Thymus (tissue), 14 donors: ENCODE measurements at places on chromosomes 16 and 17.

DNA sequence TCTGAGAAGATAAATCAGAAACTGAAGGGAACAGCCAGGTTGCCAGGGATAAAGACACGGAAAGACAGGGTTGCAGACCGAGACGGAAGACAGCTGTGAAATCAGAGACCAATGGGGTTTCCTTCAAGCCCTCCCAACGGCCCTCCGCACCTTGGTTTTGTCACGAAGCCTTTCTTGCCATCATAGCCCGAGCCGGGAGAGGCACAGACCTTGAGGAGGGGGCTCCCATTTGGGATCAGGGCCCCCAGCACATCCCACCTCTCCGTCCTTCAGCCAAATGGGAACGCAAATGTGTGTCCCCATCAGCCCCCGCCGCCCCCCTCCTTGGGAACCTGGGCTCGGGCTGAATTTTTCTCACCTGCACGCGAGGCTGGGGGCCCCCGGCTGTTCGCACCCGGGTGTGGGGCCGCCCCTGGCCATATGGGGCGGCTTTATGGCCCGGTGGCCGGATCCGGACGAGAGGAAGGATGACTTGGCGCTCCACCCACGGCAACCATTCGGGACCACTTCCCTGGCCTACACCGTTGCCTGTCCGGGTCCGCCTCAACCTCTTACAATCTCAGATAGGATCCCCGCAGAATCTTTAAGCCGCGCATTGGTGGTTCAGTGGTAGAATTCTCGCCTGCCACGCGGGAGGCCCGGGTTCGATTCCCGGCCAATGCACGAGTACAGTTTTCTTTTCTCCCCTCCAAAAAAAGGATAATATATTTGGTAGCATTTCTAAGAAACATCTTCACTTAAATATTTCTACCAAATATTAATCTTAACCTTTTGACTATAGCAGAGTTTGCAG, 1.4 kb upstream of the HES7 start:
- DNase-seq: peak; percentile 90

GRCh38 chr16:14249291-14250032, 178.3 kb downstream of the MRTFB start:
- DNase-seq: peak; percentile 68

DNA sequence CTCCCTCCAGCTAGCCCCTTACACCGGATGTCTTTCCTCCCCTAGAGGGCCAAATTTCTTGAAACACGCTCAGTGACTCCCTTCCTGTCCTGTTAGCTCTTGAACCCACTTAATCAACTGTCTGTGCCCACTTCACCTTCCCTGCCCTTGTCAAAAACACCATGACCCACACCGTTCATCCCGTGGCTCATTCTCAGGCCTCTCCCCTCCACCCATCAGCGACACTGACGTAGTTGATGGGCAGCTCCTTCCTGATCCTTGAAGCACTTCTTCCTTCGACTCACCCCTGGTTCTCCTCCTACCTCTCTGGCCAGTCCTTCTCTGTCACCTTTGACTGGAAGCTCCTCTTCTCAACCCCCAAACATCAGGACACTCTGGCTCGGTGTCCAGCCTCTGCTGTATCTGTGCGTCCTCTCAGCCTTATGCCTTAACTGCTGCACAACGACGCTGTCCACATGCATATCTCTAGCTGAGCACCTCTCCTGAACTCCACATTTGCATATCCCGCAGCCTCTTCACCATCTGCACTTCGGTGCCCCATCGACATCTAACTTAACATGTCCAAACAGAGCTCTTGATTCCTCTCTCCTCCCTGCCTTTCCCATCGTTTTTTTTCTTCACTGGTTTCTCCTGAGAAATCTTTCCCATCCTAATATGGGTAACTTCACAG, 39.3 kb upstream of the CCDC182 start:
- DNase-seq: no peak

DNA sequence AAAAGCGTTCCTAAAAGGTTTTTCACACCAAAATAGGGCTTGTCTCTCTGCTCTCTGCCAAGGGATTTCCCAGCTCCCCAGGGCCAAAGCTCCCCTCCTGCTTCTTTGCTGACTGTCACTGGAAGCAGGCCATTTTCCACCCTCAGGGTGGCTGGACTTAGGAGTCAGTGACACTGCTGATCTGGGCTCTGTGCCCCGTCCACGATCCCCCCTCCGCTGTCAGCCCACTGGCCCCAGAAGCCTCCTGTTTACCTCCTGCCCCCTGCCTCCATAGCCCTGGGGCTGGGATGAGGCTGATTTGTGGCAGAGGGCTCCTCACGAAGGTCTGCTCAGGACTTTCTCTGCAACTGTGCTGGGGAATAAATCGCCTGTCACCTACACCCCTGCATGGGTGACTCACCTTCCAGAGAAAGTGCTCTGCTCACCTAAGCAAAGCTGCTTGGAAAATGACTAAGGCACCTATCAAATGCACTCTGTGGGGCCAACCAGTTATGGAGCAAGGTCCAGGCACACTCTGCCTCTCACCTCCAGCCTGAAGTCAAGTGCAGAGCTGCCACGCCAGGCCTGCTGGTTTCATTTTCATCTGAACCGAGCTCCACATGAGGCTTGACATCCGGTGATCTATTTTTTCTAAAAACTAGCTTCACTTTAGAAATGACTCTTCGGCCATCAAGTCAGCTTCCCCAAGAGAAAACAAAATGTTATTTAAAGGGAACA, 4.9 kb downstream of the MAP3K14 start:
- DNase-seq: peak; percentile 38

GRCh38 chr17:37338847-37339246, 36.9 kb upstream of the C17orf78 start:
- DNase-seq: no peak

DNA sequence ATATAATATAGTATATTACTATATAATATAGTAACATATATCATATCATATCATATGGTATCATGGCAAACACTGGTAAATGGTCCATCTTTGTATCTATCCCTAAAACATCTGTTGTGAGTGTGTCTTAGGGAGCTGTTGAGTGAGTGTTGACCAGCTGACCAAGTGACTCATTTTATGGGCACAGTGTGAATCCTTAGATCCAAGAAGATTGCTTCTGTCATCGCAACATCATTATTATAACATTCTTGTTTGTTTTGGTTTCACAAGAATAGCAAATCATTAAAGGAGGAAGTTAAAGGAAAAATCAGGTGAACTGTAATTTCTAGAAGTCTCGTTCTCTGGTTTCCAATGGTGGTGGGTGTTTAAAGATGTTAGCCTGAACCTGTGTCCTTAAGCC, 11.7 kb upstream of the MAF start:
- DNase-seq: no peak

DNA sequence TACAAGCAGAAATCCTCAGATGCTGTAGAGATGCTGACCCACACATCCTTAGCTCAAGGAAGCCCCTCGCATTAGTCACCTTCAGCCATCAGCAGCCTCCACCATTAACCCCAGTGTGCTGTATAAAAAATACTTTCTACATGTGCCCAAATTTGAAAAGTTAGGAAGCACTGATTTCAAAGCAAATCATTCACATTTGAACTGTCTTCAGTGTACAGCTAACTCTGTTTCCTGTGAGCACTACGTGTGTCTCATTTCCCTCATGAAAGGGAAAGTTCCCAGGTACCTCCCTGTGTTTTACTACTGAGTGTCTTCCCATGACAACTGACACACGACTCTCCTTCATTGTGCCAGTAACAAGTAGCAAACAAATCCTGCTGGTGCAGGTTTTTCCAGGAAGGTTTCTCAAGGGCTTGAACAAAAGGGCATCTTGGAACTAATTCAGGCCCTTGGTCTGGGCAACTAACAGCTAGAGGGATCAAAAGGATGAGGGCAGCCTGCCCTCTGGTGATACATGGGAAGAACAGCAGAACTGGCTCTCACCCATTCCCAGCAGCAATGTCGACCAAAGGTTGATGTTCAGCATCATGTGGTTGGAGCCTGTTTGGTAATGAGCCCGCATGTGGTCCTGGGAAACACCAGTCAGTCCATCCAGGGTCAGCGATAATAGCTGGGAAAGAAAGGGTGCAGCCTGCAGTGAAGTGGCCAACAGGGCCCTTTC, 4.0 kb downstream of the SLC35B1 start:
- DNase-seq: no peak

DNA sequence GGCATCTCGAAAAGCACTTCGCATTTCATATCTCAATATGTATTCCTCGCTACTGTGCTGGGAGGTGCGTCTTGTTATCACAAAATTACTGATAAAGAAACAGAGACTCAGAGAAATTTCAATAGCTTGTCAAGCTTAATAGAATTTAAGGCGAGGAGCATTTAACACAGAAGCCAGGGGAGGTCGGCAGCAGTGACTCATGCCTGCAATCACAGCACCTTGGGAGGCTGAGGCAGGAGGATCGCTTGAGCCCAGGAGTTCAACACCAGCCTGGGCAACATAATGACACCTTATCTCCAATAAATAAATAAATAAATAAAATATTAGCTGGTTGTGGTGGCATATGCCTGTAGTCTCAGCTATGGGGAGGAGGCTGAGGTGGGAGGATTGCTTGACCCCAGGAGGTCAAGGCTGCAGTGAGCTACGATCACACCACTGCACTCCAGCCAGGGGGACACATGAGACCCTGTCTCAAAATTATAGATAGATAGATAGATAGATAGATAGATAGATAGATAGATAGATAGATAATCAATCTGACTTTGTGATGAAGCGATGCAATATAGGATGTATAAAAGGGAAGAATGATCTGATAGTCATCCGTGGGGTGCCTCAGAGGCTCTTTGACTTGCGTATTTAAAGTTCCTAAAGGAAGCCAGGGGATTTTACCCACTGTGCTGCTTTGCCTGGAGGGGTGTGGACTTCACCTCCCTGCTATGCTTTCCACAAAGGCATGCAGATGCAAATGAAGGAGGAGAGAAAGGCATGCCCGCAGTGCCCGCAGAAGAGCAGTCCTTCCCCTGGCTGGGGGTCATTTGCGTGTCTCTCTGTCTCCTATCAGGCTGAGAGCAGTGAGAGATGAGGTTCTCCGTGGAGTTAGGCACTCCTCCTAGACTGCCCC, 15.9 kb upstream of the USP10 start:
- DNase-seq: no peak

DNA sequence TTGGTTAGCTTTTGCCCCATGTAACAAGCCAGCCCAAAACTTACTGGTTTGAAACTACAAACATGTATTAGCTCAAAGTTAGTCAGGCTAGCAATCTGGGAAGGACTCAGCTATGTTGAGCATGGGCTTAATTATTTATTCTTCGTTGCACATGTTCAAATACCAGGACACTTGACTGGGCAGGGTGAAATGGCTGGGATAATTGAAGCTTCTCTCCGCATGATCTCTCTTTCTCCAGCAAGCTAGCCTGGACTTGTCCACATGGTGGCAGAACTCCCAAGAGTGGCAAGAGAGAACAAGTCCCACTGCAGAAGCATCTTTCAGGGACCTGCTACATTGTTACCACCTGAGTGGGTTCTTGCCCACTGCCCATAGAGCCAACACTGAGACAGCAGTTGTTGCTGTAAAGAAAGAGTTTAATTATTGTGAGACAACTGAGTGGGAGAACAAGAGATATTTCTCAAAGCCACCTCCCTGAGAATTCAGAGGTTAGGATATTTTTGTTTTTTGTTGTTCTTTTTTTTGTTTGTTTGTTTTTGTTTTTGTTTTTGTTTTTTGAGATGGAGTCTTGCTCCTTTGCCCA, 16.8 kb upstream of the ATF7IP2 start:
- no peak for DNase-seq

DNA sequence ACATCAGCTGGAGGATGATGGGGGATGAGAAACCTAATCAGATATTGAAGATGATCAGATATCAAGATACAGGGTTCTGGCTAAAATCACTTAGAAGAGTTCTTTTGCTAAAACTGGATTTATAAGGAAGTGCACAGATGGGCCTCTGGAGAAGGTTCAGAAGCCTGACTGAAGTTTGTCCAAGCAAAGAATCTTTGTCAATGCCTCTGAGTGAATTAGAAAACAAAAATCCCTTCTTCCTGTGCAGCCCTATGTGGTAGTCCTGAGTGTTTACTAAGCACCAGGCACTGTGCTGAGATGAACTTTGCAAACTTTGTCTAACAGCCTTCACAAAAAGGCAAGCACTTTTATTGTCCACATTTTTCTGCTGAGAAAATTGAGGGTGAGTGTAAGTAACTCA, 11.4 kb upstream of the CENPV start:
- no peak for DNase-seq

GRCh38 chr17:57552114-57552624, 192.9 kb downstream of the CCDC182 start:
- peak; percentile 58 for DNase-seq

DNA sequence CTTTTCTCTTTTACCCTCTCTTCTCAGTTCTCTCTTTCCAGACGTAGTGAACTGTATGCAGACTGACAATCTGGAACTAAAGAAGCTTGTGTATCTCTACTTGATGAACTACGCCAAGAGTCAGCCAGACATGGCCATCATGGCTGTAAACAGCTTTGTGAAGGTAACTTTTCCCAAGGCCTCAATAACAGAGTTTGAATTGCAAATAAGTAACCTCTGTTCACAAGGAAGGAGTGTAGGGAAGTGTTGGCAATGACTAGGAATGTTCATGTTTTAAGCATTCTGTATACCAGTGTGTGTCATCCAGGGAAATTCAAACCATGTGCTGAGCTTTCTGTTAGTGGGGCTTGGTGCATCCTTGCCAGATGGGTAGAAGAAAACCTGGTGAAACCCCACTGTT, 18.6 kb downstream of the AP2B1 start:
- DNase-seq: no peak

GRCh38 chr17:42459256-42459800, 650 bp downstream of the ATP6V0A1 start:
- peak; percentile 72 for DNase-seq

- DNase-seq: no peak
These were observed 3.1 kb downstream of the CACNB1 start for GRCh38 chr17:39194089-39194984.

GRCh38 chr17:37485938-37486570, 3.6 kb upstream of the DUSP14 start:
- no peak for DNase-seq

GRCh38 chr17:12821376-12821940, 32.2 kb downstream of the ARHGAP44 start:
- no peak for DNase-seq
